Nucleus accumbens (tissue), 56 donors: ENCODE measurements at places on chromosomes 11 and 22.

DNA sequence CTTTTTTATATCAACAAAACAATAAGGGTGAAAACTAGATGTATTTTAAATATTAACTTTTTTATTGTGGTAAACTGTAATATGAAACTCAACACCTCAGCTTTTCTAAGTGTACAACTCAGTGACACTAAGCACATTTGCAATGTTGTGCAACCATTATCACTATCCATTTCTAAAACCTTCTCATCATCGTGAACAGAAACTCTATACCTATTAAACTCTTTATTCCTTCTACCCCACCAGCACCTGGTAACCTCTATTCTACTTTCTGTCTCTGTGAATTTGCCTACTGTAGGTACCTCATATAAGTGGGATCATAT is 9.4 kb downstream of the HORMAD2 start:
- no peak for DNase-seq

DNA sequence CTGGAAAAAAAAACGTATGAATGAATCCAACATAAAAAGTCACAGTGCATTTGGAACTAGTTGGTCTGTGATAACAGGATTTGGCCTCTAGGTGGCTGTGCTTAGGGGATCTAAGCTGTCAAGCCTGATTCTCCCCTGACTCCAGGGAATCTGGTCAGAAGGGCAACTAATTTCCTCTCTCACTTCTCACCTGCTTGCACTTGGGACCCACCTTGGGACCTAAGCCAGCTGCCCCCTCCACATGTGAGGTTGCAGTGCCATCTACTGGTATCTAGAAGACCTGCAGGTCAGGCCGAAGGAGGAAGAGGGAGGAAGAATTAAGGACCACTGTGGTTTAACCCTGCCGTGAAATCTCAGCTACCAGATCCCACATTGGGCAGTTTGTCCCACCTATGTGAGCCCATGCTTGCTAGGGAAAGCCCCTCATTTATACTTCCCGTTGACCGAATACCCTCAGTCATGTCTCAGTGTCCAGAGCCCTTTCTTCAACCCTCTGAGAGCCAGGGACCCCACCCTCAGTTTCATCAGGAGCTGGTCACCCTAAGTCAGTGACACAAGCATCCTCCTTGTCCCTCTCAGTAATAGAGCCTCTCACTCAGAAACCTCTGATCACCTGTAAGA is 33.2 kb upstream of the CAVIN3 start:
- DNase-seq: no peak

DNA sequence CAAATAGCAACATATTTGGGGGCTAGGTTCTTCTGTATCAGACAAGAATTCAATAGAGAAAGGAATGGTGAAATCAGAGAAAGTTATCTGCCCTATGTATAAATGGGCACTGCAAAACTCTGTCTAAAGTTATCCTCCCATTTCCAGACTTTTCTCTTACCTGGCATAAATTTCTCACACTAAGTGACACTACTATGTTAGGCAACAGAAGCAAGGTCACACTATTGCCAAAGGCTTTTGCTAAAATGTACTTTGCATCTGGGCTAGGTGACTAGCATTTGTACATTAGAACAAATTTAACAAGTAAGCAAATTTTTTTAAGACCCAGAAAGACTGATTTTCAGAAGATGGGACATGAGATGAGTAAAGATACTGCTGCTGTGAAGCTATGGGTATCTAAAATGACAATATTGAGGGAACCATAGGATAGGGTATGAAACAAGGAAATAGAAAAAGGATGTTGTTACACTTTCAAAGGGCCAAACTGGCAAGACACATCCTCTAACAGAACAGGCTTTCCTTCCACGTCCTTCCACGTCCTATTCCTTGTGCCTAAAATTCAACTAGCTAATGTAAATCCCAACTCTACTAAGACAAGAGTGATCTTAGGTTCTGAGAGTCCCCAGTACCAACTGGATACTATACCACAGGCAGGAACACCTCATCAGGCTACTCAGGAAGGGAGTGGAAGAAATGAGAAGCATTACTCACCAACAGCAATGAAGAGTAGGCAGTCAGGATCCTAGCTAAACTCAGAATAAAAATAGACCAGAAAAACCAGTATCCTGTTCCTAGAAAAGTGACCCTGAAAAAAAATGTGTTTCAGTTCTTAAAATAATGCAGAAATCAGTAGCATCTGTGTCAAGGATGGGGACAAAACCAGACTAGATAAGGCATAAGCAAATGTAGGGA is 22.6 kb downstream of the GDPD4 start:
- no peak for DNase-seq

DNA sequence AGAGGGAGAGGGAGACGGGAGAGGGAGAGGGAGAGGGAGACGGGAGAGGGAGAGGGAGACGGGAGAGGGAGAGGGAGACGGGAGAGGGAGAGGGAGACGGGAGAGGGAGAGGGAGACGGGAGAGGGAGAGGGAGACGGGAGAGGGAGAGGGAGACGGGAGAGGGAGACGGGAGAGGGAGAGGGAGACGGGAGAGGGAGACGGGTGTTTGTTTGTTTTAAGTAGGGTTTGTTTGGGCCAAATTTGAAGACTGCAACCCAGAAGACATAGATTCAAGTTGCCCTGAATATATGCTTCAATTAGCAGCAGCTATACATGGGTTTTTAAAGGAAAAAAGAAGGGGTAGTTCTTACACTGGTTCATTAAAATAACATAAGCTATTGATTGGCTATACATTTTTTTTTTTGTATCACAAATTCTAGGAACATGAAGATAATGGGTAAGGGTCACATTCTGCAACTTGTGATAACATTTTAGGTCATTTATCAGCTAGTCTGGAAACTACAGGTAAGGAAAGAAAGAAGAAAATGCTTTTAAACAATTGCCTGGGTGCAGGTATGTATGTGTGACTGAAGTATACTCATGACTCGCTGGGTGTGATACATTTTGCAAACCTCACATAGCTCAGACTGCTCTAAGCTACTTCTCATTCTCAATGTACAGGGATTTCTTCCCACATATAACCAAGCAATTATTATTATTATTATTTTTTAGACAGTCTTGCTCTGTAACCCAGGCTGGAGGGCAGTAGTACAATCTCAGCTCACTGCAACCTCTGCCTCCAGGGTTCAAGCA is 67.3 kb downstream of the MCHR1 start:
- no peak for DNase-seq

GRCh38 chr22:22955866-22956535 is 68.4 kb downstream of the IGLL5 start:
- DNase-seq: peak; percentile 59

DNA sequence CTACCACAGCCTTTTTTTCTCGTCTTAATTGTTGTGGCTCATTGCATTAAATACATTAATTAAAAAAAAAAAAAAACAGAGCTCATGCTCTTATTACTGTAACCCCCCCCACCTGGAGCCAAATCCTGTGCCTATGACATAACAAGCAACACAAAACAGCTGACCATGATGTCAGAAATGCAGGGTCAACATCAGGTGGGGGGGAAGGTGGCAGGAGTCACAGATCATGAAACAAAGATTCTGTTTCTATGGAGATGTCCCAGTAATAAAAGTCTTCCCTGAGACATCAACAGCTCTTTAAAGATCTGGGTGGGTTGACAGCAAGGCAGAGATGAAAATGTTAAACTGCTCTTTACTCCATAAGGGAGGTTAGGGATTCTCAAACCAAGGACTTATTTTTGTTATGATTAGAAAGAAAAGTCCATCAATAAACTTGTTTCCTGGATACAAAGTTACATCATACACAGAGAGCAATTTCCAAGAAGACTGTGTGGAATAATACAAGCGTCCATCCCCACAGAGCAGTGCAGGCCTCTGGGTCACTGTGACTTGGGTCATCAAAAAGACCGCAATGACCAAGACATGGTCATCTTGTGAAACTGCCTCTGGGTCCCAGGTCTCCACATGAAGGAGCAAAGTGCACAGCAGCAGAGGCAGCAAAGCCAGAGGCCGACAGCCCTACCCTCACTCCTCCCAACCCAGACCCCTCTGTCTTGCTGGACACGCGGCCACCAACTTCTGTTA is 42.7 kb upstream of the CYP2D6 start:
- DNase-seq: no peak

GRCh38 chr22:39596601-39597000 is 26.0 kb downstream of the CACNA1I start:
- DNase-seq: no peak

DNA sequence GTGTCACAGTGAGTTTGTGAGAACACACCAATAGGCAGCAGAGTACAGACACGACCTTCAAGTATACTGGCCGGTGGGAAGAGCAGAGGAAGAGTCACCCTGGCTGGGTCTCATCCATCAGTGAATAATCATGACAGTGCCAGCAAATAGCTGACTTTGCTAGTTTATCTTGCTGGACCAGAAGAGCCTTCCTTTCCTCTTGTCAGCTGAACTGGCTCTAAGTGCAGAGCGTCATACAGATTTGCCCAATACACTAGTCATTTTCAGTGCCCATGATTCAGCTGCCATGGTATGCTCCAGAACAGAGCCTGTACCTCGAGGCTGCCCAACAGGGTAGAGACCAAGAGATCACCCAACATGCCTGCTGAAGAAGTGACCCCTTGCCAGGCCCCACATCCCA is 82.9 kb upstream of the TBCEL start:
- DNase-seq: no peak

DNA sequence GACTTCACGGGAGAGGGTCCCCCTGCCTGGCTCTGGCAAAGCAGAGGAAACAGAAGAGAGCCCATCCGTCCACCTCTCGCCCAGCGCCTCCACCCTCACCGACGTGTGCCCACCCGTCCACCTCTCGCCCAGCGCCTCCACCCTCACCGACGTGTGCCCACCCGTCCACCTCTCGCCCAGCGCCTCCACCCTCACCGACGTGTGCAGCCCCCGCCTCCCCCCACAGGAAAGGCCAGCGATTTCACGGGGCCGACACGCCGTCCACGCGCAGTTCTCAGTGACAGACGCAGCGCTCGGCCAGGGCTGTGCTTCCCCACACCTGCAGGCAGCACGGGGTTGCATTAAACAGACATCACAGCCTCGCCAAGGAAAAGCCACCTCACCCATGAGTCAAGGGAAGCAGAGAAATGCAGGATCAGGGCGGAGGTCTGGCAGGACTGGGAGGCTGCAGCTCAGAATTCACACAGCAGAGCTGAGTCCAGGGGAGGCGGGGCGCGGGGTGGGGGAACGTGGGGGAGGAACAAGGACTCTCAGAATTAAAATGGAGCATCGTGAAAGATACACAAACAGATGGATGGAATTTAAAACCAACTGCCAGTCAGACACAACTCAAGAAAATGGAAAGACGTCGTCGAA is 377.7 kb downstream of the BRD1 start:
- no peak for DNase-seq

DNA sequence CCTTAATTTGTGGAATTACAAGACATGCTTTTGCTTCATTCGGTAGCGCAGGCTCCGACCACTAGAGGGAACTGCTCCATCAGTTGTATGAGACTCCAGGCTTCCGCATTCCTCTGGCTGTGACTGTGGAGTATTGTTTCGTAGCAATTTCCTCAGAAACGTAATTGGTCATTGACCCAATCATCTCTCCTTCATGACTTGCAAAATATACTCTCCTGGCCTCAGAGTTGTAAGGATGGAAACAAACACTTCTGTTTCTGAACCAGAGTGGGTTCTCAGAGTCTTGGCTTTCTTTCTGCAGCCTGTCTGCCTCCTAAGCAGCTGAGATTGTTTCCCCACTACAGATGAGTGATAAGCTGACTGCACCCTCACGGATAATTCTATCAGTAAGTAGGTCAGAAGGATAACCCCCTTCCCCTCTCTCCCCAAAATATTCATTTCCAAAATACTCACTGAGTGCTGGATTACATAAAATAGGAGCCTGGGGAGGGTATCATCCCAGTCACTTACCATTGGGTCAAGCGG is 146.8 kb upstream of the ZC3H12C start:
- peak; percentile 70 for DNase-seq

- no peak for DNase-seq
Observed at GRCh38 chr11:132751516-132752250, 780.6 kb downstream of the OPCML start.

- no peak for DNase-seq
Observed at GRCh38 chr22:39151329-39151975, 1.0 kb downstream of the CBX7 start.

DNA sequence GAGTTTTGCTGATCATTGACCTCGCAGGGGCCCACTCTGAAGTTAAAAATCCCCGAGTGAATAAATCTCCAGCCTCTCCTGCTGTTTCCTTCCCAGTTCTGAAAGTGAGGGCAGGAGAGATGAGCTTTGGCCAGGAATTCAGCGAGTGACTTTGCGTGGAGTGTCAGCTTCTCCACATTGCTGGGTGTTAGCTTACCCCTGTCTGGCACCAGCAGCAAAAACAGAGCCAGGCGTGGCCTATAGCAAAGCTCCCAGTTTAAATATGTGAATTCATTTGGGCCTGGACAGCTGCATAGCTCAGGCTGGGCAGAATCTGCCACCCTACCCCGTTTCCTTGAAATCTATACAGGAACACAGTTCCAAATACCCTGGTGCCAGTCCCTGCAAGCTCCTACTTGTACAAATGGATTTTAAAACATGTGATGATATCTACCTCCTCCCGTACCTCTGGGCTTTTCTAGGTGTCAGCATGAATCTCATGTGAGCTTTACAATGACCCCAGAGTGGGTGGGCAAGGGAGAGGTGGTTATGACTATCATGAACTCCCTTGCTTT is 25.6 kb downstream of the TIMP3 start:
- no peak for DNase-seq

DNA sequence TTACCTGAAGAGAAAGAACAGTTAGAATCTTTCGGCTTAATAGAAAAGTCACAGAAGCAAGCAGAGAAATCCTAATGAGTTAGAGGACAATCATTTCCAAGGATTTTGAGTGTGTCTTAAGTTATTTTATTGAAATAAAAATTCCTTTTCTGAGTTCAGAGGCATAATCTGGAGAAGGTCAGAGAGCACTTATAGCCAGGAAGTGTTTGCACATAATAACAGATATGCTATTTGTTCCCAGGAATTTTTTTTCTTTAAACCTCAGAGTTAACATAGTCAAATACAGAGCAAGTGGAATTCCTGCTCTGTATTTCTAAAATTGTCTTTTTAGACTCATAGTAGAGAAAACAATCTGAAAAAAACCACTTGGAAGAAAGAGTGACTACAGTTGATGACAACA is 74.3 kb downstream of the SNX19 start:
- DNase-seq: no peak

DNA sequence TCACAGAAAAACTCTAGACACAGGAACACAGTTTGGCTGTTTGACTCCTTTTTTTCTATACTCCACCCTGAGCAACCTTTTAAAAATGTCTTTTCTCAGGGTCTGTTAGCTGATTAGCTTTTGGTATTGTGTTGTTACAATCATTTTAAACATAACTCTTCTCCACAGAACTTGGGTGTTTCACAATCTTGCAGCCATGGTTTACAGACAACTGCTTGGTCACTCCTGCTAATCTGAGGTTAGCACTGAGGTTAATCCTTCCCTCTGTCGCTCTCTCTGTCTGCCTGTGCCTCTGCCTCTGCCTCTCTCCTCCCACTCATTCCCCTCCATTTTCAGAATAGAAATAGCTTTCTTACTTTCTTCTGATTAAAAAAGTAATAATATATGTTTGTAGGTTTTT is 62.4 kb upstream of the ZBED5 start:
- DNase-seq: no peak

DNA sequence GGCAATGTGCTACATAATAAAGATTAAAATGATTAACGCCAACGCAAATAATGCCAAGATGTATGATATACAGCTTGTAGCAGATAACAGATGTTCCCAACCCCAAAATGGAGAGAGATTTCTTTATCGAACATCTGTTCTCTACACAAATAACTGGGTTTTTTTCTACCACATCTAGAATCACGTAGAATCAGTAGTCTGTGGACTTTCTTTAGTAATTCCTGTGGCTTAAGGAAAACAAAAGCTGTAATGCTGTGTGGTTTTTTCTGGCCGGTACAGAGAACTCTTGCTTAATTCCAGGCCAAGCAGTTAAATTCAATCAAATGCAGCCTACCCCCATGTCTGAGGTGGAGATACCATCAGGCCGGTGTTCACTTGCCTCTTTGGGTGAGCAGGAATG is 303.4 kb downstream of the FAT3 start:
- DNase-seq: no peak
